ENCODE measurements at places on chromosomes 16 and 17.
A peak's percentile ranks its signal among the peaks of the same experiment; 100 is the strongest.

- DNase-seq: no peak
These were observed 65.6 kb downstream of the PRKCB start for GRCh38 chr16:23901178-23902033.

DNA sequence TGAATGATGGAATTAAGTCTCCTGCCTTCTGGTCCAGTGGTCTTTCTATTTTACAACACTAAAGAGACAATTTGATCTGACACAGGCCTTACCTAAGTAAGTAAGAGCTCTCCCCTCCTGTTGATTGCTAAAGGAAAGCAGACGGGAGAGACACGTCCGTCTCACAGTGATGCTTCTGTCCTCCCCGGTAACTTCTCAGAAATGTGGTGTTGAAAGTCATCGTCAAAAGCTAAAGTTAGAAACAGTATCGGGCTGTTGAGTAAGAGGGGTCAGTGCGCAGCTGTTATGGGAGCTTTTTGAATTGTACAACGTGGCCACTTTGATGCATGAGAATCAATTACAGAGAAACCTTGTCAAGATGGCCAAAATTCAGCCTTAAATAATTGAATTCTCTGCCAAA lies 1.9 kb upstream of the RBFOX1 start:
- no peak for DNase-seq

DNA sequence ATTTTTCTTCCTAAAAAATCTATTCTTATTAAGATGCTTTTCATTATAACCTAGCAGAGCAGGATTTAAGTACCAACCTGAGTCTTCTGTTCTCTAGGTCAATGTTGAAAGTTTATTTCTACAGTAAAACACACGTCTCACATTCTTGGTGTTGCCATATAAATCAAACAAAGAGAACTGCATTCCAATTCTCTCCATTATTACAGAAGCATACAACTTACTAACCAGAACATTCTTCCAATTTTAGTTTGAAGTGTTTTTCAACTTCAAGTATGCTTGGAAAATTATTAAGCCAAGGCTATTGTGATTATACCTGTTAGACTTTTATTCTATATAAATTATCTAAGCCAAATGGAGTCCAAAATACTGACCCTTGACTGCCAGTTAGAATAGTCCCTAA lies 110.4 kb upstream of the PMFBP1 start:
- DNase-seq: no peak

- no peak for DNase-seq
These were observed 50.8 kb upstream of the ZCCHC14 start for GRCh38 chr16:87543436-87544191.

GRCh38 chr16:88720396-88720970 lies 14.2 kb downstream of the CTU2 start:
- DNase-seq: no peak

- no peak for DNase-seq
These were observed 7.2 kb downstream of the MMP15 start for GRCh38 chr16:58032710-58033293.

- DNase-seq: no peak
These were observed 47.1 kb downstream of the VMP1 start for GRCh38 chr17:59754552-59754951.

DNA sequence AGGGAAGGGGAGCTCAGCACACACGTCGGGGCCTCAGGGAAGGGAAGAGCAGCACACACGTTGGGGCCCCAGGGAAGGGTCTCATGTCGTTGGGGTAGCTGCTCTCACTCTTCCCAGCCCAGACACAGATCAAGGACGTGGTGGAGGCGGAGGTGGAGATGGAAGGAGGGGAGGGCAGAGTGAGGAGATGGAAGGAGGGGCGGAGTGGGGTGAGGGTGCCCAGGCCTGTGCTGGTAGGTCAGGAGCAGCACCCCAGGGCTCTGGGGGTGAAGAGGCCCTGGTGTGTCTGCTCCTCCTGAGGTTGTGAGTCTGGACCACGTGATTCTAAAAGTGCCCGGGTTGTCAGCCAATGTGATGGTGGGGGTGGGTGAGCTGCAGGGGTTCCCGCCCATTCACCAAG lies 14.9 kb downstream of the CLCN7 start:
- no peak for DNase-seq

DNA sequence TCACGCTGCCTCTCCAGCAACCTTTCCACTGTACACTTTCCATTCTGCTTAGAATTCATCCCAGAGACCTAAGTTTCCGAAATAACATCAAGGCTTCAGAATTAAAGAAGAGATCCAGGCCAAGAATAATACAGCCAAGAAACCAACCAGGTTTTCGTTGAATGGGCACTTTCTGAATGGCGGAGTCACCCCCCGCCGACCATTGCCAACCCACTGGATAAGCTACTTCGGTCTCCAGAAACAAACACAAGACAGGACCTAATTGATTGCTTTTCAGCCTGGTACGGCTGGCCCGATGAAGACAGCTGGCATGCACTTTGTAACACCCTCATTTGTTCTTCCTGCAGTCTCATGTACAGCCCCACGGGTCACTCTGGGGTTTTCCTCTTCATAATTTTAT lies 308.1 kb upstream of the ZFHX3 start:
- DNase-seq: no peak

GRCh38 chr16:27596411-27596810 lies 46.5 kb downstream of the KATNIP start:
- DNase-seq: no peak

DNA sequence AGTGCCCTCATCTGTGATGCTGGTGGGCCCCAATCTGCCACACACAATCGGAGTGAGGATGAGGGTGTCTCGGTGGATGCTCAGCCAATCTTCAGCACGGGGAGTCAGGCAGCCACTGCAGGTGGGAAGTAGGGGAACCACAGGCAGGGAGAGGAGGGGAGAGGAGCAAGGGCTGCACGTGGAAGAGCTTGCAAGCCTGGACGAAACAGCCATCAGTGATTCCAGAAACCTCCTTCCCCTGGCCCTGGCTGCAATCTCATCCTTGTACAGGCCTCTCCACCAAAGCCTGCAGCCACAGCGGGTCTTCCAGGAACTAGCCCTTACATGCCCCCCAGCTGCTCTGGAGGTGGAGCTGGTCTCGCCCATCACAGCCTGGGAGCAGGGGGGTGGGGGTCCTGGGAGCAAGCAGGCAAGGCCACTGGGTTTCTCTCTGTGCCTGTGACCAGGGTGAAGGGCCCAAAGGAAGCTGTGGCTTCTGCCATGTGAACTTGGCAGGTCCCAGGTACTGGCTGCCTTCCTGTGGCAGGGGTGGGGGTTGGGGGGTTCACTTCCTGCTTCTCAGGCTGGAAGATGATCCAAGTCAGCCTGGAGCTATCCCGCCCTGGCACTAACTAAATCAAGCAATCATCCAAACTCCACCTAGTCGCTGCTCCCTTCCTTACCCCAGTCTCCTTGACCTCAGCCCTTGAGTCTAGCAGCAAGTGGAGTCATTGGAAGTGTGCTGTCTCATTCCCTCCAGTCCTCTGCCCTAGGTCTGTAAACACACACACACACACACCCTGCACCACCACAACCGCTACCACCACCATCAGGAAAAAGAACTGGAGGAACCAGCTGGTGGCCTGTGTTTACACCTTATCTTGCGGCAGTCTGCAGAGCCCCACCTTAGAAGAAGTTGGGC lies 29.4 kb upstream of the MLKL start:
- DNase-seq: no peak

DNA sequence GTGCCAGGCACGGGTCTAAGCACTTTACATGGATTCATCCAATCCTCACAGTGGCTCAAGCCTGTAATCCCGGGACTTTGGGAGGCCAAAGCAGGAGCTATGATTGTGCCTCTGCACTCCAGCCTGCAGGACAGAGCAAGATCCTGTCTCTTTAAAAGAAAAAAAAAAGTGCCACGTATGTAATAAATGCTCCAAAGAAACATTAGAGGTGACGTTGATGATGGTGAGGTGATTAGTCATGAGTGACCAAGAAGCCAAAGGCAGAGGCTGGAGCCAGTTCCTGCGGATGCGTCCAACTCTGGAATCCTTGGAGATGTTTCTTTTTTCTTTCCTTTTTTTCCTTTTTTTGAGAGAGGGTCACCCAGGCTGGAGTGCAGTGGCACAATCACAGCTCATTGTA lies 59.4 kb upstream of the SIAH1 start:
- peak; percentile 34 for DNase-seq

- DNase-seq: no peak
These were observed 69.8 kb downstream of the MRTFB start for GRCh38 chr16:14140923-14141322.

DNA sequence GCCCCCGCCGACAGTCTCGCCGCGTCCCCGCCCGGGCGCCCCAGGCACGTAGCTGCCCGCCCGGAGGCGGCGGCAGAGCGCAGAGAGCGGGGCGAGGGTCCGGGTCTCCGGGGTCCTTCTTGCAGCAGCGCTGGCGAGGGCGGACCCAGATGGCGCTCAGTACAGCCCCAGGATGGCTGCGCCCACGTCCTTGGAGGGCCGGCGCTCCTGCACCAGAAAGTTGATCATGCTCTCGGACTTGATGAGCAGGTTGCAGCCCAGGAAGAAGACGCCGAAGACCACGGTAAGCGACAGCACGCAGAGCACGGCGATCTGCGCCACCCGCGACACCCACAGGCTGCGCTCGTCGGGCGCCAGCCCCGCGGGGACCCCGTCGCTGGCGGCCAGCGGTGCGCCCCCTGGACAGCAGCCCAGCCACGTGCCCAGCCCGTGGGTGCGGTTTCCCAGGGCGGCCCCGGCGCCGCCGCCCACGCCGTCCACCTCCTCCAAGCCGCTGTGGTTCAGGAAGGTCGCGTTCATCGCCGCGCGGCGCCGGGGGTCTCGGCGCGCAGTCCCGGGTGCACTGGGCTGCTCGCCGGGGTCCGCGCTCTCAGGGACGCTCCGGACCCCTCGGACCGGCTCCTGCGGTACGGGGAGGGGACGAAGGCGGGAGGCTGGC lies 435 bp downstream of the RPRML start:
- DNase-seq: no peak

- DNase-seq: no peak
These were observed 51.5 kb downstream of the B9D1 start for GRCh38 chr17:19311016-19311415.

- no peak for DNase-seq
These were observed 243.4 kb upstream of the IRX5 start for GRCh38 chr16:54687043-54687899.

- peak; percentile 82 for DNase-seq
These were observed 2.4 kb upstream of the SOCS7 start for GRCh38 chr17:38349097-38349730.

- no peak for DNase-seq
These were observed 308 bp downstream of the ADCY9 start for GRCh38 chr16:4115949-4116318.

DNA sequence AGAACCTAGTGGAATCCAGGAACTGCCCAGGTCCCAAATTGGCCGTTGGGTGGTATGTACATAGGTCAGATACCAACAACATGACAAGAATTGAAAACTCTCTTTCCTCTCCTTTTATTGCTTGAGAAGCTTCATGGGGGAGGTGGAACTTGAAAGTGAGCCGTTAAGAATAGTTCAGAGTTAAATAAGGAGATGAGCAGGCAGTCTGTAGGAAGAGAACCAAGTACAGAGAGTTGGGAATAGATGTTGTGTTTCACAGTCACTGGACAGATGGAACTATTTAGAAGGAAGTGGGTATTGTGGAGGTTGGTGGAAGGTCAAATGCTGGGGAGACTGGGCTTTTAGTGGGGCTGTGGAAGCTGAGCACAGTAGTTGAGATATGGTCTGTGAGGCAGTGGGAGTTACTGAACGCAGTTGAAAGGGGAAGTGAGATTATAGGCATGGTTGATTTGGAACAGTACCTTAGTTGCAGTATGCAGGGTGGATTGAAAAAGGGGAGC lies 26.4 kb downstream of the ARHGAP44 start:
- DNase-seq: no peak

DNA sequence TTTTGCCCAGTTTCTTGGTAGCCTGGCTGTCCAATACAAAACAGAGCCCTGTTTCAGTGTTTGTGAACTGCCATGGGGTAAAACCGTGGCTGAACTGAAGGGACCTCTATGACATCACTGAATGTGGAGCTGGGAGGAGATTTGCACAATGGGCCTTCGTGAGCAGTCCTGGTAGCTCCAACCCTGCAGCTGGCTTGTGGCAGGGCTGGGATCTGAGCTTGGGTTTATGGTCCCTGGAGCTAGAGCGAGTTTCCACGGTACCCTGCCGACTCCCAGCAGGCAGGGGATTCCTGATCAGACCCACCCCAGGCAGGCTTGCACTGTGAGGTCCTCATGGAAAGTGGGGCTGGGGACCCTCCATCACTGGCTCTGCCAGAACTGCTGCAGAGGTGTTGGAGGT lies 247.0 kb downstream of the GSG1L start:
- no peak for DNase-seq

DNA sequence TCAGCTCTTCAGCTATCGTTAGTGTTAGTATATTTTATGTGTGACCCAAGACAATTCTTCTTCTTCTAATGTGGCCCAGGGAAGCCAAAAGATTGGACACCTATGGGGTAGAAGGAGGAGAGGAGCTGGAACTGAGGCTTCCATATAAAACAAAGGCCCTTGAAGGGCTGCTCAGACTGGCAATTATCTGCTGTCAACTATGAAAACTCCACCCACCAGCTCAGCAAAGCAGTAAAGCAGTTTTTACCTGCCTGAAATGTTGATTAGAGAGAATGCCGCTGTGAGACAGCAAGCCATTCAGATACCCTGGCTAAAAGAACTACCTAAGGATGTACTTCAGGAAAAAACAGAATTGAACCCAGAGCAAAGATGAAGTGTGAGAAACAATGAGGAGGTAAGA lies 45.9 kb upstream of the GNAO1 start:
- DNase-seq: no peak

GRCh38 chr16:27703545-27703944 lies 153.6 kb downstream of the KATNIP start:
- no peak for DNase-seq

- no peak for DNase-seq
These were observed 7.9 kb upstream of the PAM16 start for GRCh38 chr16:4358831-4359561.

- DNase-seq: no peak
These were observed 46.6 kb upstream of the ERN1 start for GRCh38 chr17:64176556-64176955.

DNA sequence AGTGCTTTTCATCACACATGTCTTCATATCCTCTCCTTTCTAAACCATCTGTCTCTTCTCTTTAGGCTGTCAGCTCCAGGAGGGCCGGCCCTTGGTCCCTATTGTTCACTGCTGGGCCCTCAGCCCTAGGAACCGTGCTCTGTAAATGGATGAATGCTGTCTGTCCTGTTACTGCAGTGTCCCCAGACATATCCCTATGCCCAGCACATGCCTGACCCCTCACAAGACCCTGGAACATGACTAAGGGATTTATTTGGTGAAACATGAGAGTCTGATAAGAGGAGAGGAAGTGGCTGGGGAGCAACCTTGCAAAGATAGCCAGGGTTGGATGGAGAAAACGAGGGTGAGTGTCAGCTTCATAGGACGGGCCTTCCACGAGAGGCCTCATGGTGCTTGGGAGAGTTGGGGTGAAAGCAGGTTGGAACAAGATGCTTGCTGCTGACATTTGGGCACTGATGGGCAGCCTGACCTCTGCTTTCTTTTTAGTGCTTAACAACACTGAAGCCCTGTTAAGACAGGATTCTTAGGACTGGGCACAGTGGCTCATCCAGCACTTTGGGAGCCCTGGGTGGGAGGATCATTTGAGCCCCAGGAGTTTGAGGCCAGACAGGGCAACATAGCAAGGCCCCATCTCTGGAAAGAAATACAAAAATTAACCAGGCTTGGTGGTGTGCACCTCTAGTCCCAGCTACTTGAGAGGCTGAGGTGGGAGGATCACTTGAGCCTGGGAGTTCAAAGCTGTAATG lies 39.0 kb downstream of the ABCC1 start:
- no peak for DNase-seq

GRCh38 chr16:67438824-67439393 lies 8.0 kb downstream of the HSD11B2 start:
- DNase-seq: no peak
